Mammary epithelial cell (primary cell): ENCODE measurements at places on chromosomes 3 and 15. TPM values are rescaled to one million over a fixed set of nuclear protein-coding genes. Genes with fewer than 3 reads are reported as not detected.

The PPP2R3A gene
- 8.4 TPM for polyA plus RNA-seq

The PPP1R14D gene
- not detected for polyA plus RNA-seq

The CCR9 gene
- not detected for polyA plus RNA-seq

The ITIH4 gene
- 0.88 TPM for polyA plus RNA-seq

The ILDR1 gene
- polyA plus RNA-seq = 0.20 TPM

The SH2D7 gene
- polyA plus RNA-seq = not detected

The OR5K2 gene
- not detected for polyA plus RNA-seq

The ACTC1 gene
- 0.16 TPM for polyA plus RNA-seq

The MITF gene
- polyA plus RNA-seq = 1.7 TPM
